ENCODE measurements at places on chromosomes 3 and 15.

DNA sequence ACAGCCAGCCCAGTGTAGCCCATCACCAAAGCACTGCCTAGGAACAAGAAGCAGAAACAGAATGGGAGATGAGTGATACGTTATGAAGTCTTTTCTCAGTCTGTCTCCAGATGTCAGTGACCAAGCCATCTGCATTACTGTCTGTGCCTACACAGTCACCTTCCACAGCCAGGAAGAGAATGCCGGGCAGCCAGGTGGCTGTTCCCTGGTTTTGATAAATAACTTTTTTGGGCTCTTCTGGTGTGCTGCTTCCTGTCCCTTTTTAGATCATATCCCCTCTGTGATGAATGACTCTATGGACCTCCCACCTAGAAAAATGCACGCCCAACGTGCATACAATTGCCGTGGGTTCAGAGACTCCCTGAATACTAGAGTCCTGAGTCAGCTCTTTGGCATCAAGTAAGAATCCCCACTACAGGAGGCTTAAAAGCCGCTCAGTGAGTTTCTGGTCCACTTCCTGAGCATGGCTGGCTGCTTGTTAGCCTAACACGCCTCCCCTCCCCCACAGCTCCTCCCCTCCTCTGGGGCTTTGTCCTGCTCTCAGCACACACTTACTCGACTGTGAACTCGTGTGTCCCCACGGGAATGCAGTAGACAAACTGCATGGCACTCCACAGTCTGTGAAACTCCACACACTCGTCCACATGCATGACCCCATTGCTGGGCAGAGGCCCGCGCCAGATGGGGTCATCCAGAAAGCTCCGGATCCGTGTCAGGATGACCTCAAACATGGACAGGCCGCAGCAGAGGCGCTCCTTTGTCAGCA lies 34.7 kb downstream of the NIPA2 start:
- peak; percentile 50 for DNase-seq

DNA sequence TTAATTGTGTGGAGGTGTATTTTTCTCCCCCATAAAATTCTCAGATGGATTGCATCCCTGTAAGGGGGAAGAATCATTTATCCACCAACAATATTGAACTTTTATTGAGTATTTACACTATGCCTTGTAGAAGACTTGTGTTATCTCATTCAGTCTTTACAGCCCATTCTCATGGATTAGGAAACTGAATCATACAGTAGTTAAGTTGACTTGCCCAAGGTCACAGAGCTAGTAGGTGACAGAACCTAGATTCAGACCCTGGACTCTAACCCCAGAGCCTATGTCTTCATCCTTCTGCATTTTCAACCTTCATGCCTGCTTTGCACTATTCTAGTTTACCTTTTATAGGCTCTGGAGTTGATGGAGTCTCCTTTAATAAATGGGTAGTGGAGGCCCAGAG lies 226.8 kb downstream of the LPP start:
- DNase-seq: no peak

- DNase-seq: no peak
These were observed 16.5 kb downstream of the SLTM start for GRCh38 chr15:58916962-58917361.

DNA sequence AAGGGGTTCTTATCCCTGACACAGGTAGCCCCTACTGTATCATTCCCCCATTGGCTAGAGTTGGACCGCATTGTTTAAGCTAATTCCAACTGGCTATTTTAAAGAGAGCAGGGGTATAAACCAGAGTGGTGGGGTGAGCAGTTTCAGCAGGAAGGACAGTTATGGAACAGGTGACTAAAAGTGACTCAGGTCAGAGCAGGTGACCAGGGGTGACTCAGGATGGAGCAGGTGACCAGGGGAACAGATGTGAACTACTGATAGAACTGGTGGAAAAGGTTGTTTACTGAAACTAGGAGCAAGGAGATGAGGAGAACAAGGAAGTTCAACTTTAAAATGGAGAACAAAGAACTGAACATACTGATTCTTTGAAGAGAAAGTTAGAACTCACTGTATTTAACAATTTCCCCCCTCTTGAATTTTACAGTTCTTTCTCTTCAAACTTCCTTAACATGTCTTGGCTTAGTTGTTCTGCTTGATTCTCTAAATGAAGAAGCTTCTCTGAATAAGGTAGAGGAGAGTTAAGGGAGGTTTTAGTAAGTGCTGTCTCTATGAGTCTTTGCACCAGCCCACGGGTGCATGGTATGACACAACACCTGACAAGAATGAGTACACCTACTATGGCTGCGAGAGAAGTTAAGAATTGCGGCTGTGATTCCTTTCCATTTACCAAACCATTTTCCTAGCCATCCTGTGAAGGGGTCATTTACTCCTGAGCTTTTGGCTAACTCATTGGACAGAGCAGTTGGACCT lies 83.4 kb upstream of the WNT7A start:
- no peak for DNase-seq

DNA sequence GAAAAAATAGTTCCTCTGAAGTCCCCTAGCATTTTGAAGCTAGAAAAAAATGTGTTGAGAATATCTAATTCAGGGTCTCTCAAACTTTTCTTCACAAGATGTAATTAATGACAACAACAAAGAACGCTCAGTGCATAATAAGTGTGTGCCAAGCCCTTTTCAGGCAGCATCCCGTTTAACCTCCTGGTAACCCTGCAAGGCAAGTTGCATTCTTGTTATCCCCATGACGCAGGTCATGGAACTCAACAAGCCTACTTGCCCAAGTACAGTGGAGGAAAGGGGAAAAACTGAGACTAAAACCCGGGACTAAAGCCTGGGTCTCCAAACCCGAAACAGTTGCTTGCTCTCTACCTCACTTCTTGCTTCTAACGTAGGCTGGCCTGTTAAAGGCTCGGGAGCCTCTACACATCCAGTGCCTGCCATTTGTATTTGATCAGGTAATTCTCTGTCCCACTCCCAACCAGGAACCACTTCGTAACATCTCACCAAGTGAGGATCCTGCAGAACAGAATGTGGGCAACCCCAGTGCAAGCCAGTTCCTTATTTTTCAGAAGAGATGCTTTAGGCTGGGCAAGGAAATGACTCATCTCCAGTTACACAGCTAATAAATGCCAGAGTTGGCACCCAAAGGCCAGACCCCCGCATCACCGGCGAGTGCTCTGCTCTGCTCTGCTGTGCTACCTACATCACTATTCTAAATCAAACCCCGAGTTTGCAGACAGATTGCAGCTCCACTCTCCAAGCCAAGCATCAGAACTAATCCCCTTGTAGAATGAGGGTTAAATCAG lies 28.3 kb downstream of the LMCD1 start:
- DNase-seq: peak; percentile 81

GRCh38 chr15:26870346-26870745 lies 3.5 kb downstream of the GABRA5 start:
- DNase-seq: no peak

DNA sequence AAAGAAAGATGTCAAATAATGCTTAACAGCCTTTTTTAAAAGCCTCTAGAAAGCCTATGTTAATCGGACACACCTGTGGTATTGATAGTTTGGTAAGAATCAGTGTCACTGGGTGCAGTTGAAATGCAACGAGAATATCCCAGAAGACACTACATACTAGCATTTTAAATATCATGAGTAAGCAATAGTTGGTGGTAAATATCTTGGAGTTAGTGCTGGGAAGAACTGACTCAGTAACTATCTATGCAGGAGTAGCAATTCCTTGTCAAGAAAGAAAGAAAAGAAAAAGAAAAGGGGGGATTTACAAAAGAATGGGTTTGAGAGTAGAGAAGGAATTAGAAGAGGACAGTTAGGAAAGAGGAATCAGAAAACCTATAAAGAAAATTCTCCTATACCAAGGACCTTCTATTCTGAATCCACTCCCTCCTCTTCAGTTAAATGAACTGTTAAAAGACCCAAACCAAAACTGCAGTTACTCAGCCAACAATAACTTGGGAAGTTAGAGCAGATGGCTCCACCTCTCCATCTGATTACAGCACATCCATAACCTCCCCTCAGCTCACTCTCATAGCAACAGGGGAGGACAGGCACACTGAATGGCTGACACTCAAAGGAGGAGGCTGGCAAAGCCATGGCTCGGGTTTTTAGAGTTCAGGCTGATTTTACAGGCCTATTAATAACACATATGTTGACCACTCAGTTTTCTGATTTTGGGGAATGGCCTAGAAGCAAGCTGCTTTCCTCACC lies 207.6 kb upstream of the MDFIC2 start:
- no peak for DNase-seq

GRCh38 chr3:127760791-127761440 lies 61.4 kb downstream of the MGLL start:
- no peak for DNase-seq

GRCh38 chr3:33196538-33196937 lies 22.1 kb downstream of the SUSD5 start:
- DNase-seq: no peak

DNA sequence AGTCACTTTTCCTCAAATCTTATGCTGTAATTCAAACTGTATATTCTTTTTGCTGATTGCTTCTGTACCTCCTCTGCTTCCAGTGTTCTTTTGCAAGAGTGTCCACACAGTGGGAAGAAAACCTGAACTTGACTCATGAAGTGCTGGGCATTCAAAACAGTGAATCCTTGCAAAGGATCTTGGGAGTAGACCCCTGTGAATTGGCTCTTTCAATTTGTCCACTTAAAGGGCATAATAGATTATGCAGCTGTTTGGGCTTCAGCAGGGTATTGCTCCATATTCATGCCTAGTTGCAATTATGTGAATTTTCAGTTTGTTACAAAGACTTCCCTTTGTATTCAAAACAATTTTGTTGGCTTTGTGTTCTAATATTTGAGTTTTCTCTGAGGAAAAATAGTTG lies 11.4 kb downstream of the ZFAND6 start:
- DNase-seq: no peak

GRCh38 chr15:51366920-51367319 lies 25.5 kb downstream of the GLDN start:
- peak; percentile 25 for DNase-seq

- DNase-seq: peak; percentile 97
These were observed 10.0 kb downstream of the DUSP7 start for GRCh38 chr3:52046186-52046901.

DNA sequence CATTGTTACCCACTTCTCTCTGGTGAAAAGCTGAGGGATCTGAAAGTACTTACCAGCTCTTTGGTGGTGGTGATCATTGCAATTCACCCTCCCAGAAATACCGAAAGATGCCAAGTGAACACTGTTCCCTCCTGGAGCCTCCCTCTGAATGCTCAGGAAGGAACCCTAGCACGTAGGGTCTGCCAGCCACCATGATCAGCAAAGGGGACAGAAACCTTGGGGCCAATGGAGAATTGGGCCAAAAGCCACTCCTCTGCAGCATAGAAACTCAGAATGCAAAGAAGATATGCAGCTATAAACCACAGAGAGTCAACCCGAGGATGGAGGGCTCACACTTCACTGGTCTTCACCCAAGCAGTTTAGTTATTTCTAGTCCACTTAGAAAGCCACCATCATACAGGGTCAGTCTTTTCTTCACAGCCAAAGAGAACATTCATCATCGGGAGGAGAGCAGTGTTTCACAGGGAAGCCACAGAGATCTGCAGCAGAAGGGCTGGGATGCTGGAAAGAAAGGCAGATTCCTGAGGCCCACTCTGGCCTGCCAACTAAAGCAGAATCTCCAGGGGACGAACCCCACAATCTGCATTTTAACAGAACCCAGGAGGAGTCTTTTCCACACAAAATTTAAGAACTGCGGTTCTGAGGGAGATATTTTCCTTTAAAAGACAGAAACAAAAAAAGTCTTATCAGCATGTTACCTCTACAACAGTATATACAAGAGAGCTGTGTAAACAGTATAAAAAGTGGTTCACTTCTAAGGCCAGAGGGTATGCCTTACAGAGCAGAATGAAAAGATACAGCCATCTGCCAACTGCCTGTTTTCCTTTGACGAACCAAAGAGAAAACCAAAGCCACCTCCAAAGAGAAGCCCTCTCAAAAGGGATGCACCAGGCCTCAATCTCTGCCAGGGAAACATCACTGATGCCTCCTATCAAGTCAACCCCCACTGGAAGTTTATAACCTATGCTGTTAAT lies 11.3 kb downstream of the TBC1D2B start:
- no peak for DNase-seq

- no peak for DNase-seq
These were observed 160.8 kb upstream of the LRIG1 start for GRCh38 chr3:66661628-66662027.

DNA sequence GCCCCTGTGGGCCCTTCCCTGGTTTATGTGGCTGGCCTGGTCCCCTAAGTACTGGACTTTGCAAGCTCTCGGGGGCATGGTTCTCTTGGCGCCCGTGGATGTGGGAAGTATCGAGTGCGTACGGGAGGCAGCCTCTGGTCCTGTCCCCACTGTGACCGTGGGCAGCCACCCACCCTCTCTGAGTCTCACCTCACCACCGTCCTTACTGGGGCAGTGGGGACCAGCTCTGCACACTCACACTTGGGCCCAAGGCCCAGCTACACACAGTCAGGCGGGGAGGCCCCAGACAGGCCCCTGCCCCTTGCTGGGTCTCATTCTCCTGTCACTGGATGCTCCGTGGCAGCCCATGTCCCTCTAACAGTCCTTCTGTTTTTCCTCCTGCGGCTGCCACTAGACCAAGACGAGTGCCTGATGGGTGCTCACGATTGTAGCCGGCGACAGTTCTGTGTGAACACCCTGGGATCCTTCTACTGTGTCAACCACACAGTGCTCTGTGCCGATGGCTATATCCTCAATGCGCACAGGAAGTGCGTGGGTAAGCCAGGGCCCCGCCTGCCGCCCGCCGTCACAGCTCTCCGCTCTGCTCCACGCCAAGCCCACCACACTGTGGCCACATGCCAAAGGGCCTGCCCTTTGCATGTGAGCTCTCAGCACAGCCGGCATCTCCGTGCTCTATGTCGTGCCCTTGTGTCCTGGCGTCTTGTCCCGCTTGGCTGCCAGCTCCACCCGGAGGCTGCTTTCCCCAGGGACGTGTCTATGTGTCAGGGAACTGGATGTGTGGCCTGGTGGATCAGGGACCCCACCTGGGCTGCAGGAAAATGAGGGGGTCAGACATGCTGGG lies 72.7 kb downstream of the FBLN2 start:
- no peak for DNase-seq

- no peak for DNase-seq
These were observed 50.2 kb downstream of the ANXA2 start for GRCh38 chr15:60347480-60348049.

DNA sequence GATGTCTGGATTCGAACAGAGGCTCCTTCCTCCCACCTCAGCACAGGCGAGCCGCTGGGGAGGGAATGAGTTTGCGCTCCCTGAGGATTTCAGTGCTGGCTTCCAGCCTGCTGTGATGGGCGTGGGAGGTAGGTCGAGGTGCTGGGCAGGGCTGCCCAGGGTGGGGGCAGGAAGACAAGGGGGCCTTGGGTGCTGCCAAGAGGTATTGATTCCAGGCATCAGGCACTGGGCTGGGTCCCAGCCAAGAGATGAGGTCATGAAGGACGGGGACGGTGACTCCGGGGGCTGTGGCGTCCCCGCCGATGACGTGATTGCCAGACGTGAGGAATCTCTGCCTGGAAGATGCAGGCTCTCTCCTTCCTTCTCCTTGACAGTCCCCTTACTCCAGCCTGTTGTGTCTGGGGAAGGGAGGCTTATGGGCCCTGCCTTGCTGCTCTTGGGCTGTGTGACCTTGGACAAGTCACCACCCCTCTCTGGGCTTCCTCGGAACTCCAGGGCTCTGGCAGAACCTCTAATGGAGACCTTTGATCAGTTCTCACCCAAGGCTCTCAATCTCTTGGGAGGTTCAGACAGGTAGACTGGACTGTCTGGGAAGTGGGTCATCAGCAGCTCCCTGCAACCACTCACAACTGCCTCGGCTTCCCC lies 116.8 kb downstream of the FBLN2 start:
- DNase-seq: no peak
